ENCODE measurements at places on chromosomes 7 and 10.

DNA sequence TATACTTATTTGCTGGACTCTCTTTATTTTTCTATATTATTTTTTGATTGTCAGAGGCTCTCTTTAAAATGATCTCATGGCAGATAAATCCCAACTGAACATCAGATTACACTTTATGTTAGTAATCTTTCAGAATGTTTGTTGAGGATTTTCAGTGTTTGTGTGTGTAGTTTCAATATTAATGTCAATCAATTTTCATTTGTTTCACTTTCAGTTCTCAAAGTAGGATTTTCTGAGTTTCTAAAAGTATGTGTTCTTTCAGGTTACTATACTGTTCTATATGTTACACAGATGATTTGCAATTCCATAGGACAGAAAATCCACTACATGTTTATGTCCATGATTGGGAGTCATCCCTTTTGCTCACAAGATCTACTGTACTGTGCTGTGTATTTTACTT lies 311.9 kb upstream of the POT1 start:
- DNase-seq: no peak

DNA sequence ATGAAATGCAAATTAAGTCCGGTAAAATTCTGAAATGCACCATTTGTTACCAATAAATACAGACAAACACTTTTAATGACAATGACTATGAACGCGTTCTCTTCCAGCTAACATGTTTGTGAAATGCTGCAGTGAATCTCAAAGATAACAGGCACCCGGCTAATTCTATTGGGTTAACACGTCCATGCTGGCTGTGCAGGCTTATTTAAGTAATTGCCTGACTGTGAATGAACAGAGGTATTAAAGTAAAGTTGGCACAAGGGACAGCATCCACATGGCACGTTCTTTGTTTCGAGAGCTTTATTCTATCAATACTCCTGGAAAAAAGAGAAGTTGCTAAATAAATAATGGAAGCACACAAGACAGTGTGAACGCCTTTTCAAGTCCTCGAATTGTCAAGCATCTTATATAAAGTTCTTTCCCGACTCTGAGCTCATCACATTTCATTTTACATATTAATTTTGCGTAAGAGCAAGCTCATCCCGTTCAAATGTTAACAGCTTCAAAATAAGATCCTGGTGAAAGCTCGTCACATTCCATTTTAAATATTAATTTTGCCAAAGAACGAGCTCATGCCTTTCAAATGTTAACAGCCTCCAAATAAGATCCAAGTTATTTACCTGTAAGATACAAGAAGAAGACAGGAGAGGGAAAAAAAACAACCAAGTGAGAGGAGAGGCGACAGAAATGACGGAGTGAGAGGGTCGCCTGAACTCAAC lies 111.3 kb upstream of the RHEB start:
- no peak for DNase-seq

DNA sequence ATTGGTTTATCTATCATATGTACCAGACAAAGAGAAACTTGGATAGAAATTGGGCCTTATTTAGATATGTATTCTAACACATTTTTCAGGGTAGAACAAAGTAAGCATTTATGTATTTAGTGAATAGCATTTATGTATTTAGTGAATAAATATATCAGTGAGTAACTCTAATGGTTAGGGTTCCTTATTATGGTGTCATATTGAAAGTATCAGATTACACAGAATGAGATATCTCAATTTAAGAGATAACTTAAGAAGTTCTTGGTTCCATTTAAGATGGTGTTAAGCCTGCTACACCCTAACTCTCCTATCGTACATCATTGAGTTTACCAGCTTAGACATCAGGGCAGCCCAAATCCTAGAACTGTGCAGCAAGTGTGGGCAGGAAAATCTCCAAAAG lies 35.9 kb upstream of the DMTF1 start:
- DNase-seq: no peak

GRCh38 chr10:132697578-132698200 lies 88.3 kb downstream of the NKX6-2 start:
- no peak for DNase-seq

DNA sequence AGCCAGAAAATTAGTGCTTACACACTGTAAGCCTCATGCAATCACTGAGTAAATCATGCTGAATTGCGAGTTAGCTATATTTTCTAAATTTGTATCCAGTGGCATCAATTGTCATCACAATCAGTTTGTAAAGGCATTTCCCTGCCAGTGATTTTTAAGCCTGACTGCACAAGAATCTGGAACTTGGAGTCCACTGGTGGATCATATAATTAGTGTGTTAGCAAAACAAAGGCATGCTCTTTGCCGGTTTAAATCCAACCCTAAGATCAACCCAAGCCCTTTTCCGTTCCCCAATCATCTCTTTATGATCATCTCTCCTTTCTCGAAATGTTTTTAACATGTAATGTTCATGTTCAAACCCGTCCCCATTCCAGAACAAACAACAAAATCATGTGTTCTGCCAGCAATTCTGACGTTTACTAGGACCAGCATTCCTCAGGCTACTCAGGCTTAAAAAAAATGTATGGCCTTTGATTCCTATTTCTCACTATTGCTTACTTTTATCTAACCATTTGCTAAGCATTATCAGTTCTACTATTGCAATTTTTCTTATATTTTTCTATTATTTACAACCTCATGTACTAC lies 649.2 kb downstream of the SORCS1 start:
- no peak for DNase-seq

DNA sequence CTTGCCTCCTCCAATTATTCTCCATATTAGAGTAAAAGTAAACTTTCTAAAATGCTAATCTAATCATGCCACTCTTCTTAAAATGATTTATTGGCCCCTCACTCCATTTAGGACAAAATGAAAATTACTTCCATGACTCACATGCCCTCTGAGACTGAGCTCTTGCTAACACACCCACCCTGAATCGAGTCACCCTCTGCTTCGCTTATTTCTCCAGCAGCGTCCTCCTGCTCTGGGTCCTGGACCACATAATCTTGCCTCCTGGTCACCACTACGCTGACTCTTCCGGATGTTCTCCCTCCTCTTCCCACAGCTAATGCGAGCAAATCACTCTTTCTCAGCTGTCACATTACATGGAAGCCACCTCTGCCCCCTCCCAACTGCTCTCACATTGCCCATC lies 384.0 kb upstream of the FZD8 start:
- DNase-seq: no peak

DNA sequence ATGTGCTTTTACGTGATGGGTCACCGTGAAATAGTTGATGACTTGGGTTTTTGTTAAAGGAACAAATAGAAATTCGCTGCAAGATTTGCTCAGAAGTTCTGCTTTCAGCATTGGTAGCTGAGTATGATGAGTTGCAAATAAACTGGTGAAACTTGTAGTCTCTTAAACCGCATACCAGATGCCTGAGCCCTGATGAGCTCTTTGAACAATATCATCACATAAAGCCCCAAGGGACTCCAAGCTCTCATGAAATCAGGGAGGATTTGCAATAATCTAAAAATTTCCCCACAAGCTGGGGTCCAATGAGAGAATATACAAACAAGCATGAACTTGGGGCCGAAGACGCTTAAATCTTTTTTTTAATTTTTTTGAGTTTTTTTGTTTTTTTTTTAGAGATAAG lies 312.4 kb downstream of the CALN1 start:
- no peak for DNase-seq

DNA sequence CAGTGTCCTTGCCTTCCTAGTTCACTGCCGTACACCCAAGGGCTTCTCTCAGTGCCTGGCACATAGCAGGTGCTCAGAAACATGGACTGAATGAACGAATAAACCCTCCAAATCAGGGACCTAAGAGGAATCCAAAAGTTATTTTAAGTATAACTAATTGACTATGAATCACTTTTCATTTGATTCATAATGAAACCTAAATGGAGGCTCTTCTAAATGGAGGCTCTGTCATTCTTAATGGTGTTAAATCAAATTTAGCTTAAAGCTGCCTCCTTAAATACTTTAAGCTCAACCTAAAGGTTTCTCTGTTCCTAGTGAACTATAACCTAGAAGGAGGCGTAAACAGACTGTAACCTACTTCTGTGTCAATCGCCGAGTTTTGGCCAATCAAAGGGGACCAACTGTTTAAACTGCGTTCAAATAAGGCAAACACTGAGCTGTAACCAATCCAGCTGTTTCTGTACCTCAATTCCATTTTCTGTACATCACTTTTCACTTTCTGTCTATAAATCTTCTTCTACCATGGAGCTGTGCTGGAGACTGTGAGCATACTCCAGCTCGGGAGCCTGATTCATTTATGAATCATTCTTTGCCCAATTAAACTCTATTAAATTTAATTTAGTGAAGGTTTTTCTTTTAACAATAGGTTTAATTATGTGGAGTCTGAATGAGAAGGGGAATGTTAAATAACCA lies 11.0 kb downstream of the PYROXD2 start:
- no peak for DNase-seq

DNA sequence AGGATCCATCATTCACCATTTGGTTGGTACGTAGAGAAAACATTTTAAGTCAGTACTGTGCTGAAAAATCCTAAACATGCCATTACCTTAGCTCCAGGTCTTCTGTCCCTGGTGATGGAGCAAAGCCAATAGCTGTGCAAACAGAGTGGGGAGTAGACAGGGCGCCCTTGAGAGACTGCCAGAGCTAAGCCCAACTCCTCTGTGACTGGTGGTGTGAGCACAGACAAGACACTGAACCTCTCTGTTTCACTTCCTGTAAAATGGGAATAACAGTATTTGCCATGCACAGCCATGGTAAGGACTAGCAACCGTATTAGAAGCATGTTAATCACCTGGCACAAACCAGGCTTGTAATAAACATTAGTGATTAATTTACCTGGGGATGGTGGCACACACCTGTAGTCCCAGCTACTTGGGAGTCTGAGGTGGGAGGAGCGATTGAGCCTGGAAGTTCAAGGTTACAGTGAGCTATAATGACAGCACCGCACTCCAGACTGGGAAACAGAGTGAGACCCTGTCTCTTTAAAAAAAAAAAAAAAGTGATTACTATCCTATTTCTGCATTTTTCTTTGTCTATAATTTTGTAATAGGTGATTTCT lies 28.7 kb downstream of the LYZL1 start:
- no peak for DNase-seq

GRCh38 chr7:116173051-116174028 lies 37.0 kb upstream of the TES start:
- peak; percentile 53 for DNase-seq

GRCh38 chr10:97888134-97888533 lies 38.5 kb downstream of the GOLGA7B start:
- no peak for DNase-seq

DNA sequence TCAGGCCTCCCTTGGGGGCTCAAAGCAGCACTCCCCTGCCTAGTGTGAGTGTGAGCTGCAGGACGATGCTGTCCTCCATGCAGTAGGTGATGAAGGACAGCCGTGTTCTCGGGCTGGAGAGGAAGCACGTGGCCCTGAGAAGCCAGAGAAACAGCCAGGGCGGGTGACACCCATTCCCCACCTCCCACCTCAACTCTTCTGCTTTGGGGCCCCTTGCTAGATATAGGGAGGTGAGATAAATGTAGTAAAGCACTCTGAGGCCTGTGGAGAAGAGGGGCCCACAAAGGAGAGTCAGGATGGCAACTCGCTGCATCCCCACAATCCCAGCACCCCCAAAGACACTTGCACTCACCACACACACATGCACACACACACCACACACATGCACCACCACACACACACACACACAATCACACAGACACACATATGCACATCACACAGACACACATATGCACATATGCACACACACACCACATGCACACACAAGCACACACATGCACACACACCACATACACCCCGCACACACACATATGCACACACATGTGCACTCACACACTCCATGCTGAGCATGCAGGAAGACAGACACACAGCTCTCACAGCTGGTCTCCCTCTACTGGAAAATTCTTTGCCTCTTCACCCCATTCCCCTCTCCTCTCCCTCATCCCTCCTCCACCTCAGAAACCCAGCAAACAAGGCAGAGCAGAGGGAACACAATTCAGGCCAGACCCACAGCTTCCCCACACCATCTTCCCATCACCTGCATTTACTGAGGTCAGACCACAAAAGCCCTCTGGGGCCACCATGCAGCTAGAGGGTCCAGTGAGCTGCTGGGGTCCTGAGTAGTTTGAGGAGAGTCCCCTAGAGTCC lies 30.5 kb downstream of the ANXA8 start:
- no peak for DNase-seq

- no peak for DNase-seq
Measured at GRCh38 chr10:21950566-21950965, 53.0 kb downstream of the DNAJC1 start.

- DNase-seq: no peak
Measured at GRCh38 chr7:84686373-84686772, 491.8 kb upstream of the SEMA3A start.

DNA sequence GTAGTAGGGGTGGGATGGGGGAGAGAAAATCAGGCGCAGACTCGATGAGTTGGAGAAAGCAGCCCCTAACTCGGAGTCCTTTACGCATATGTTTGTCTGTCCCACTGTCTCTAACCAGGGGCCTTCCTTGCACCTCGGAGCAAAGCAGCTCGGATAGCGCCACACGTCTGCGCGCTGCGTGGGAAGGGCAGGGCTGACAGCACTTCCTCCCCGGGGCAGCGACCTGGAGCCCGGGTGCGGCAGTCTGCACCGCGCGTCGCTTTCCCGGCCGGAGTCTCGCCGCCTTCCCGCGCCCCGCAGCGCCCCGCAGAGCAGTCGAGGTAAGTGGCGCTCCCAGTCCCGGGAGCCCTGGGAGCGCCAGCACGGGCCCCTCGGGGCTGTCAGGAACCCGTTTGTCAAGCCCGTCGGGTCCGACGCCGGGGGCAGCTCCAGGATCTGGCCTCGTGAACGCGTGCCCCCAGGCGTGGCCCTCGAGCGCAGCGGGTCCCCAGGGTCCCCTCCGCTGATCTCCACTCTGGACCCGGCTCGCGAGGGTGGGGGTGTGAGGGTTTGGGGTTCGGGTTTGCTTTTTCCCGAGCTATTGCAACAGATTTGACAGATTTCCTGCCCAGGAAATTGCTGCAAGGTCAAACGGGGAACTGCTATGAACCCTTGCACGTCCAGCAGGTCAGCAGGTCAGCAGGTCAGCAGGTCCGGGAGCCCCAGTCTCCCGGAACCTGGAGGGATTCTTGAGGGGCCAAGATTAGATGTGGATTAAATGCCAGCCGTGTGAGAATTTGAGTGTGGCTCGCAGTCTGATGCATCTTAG lies 597 bp downstream of the APBB1IP start:
- DNase-seq: peak; percentile 64

- DNase-seq: peak; percentile 36
Measured at GRCh38 chr10:7485244-7485556, 74.4 kb upstream of the SFMBT2 start.

DNA sequence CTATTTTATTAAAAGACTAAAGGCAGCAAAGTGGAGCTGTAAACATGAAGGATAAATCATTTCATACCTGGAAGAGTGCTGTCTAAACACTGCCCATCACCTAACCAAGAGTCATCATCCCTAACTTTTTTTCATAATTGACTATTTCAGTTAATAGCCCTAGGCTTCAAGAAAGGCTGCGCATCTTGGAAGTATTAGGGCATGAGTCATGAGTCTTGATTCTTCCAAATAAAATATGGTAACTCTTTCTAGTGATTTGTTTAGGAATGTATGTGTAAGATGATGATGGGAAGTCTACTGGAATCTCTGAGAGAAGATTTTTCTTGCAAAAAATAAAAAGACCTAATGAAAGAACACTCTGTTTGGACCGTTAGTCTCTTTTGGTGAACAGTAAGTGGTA lies 207.7 kb upstream of the AHR start:
- DNase-seq: no peak

- no peak for DNase-seq
Measured at GRCh38 chr7:120927454-120928103, 23.0 kb upstream of the ING3 start.
